ENCODE measurements at places on chromosomes 11 and 22.

DNA sequence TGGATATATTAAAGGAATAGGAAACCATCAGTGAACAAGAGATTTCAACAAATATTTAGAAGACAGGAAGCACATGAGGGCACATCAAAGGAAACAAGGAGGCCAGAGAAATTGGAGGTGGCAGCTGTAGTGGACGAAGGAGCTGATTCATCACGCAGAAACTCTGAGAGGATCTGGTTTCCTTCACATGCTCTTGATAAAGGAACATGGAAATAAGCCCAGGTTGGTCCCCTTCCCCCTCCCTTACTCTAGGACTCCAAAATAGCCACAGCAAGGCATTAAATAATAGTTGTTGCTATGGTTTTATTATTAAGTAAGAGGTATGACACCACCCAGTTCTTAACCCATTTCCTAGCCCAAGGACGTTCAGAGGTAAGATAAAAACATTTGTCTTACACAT is 11.3 kb downstream of the IZUMO1R start:
- DNase-seq: no peak

- DNase-seq: no peak
These were observed 886.4 kb downstream of the BRD1 start for GRCh38 chr22:48941033-48941902.

DNA sequence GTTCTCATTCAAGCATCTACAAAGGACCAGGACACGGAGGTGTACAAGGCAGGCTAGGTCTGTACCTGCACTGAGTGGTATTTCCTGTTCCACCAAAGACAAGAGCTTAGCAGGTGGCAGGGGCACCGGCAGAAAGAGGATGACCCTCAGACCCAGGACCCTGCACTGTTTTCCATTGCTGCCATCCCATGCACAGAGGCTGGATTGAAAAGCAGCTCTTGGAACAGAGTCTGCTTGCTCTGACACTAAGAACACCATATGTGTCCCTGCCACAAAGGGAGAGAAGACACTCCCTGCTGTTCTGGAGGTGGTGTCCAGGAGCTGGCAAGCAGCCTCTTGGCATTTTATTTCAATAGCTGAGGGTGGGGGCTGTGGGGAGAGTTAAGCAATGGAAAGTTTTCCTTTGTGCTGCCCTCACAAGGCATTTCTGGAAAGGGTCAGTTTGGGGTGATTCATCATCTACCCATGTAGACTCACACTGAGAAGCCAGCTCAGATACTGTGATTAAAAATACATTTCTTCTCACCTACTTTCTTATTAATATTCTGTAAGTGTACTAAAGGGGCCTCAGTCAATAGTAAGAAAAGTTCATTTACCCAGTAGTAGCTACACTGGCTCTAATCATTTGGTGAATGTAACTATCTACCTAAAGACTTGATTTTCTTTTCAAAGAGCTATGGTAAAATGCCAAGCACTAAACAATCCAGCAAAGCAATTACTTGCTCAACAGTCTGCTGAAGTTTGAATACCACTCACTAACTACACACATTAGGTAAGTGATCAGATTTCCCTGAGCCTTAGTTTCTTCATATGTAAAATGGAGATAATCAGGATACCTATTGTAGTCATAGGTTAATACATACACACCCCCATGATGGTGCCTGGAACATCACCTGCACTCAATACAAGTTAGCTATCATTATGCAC is 55.2 kb downstream of the SLC1A2 start:
- no peak for DNase-seq

GRCh38 chr11:75380716-75381420 is 18.4 kb upstream of the RPS3 start:
- DNase-seq: peak; percentile 40

- no peak for DNase-seq
These were observed 93.5 kb downstream of the DBX1 start for GRCh38 chr11:20066783-20067156.

GRCh38 chr22:19654338-19654987 is 59.8 kb upstream of the SEPTIN5 start:
- DNase-seq: no peak

- DNase-seq: peak; percentile 77
These were observed 36.6 kb downstream of the ST3GAL4 start for GRCh38 chr11:126391970-126392632.

DNA sequence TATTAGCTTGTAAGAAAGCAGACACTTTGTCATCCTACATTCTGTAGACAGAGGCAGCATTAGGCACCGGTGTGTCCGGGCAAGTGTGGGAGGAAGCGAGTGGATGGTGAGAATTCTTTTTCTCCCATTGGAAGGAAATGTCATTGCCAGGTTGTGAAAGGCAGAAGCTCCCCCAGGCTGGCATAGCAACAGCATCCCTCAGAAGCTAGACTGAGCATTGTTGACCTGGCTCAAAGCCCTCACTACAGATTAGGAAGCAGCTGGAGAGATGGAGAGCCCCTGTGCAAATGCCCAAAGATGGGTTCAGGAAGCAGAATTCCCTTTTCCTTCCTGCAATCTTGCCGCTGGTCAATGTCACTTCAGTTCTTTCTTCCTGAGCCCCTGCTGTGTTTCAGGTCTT is 1299.3 kb downstream of the TBC1D22A start:
- no peak for DNase-seq

DNA sequence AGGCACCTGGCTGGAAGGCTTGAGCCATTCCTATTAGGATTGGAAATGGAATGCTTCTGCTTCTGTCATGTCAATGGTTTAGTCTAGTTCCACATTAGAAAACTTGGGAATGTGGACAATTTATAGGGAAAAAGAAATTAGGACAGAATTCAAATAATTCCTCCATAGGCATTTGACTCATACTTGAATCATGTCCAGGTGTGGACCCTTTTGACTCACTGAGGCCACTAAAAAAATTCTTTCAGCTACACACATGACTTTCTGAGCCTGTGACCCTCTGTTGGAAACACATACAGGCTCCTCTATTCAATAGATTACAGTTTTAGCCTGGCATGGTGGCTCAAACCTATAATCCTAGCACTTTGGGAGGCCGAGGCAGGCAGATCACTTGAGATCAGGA is 100.5 kb downstream of the RASSF10 start:
- no peak for DNase-seq

- no peak for DNase-seq
These were observed 171.7 kb downstream of the INSC start for GRCh38 chr11:15286465-15286864.

DNA sequence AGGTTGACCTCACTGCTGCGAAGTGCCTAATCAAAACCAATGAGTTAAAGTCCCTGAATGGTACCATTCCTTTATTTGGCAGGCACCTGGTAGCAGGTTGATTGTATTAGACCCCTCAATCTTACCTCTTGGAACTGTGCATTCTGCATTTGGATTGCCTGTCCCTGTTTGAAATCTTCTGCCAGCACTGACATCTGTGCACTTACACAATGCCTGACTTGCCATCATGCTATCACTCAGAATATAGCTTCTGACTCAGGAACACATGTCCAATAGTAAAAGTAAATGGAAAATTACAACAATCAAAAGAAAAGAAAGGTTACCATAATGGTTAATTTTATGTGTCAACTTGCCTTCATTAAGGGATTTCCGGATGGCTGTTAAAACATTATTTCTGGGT is 366.0 kb upstream of the PDGFD start:
- no peak for DNase-seq

DNA sequence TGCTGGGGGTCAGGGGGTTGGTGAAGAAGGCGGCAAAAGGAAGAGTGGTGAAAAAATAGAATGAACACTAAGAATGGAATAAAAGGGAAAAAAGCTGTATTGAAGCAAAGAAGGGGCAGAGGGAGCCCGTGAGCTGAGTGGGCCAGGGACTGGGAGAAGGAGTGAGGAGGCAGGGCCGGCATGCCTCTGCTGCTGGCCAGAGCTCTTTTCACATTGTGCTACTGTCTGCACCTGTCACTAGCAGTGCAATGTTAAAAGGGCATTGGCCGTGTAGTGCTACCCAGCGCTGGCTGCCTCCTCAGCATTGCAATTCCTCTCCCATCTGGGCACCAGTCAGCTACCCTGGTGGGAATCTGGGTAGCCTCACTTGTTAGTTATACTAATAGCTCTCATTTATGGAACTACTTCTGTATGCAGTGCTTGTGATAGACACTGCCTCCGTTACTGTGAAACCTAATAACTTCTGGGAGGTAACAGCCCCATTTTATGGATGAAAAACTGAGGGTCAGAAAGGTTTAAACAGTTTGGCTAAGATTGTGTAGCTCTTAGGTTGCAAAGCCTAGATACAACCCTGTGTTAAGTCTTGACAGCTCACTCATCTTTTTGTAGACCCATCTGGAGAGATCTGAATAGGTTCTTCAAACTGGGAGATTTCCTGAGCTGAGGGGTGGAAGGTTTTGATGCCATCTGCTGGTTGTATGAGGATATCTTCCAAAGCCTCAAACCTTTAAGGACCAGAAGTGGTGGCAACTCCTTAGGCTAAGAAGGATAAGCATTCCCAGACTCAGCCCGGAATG is 8.5 kb downstream of the YPEL4 start:
- peak; percentile 76 for DNase-seq

GRCh38 chr22:41762980-41763779 is 37.3 kb upstream of the CCDC134 start:
- DNase-seq: peak; percentile 45

GRCh38 chr11:77411137-77411707 is 62.7 kb downstream of the PAK1 start:
- DNase-seq: peak; percentile 57

DNA sequence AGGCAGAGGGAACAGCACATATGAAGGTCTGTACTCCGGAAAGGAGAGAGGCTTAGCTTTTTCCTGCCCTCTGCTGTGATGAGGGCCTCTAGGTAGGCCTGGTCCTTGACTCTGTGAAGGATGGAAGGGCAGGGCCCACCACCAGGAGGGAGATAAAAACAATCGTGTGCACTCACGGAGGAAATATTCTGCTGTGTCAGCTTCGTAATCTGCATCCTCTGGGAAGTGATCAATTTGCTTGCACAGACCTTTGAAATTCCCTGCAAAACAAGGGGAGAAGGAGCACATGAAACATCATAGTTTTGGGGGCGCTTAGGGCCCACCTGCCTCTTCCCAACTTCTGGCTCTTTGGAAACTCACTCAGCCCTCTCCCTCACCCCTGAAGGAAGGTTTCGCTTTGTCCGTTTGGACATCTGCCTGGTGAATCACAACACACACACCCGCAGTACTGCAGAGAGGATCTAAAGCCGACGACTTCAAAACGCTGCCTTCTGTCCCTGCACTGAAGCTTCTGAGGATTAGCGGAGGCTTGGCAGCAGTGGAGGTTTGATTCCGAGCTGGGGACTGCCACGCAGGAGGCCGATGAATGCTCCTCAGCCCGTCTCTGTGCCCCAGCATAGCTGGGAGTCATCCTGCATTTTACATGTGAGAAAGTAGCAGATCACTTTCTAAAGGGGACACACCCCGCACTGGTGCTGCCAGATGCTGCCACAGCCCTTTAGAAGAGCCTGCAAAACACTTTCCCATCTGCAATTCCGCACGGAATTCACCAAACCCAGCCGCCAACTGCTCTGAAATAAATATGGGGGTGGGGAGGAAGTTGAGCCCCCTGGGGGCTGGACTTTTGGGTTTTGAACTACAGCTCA is 58.6 kb upstream of the EIF3D start:
- DNase-seq: no peak

GRCh38 chr11:67273260-67273990 is 7.2 kb downstream of the GRK2 start:
- no peak for DNase-seq

DNA sequence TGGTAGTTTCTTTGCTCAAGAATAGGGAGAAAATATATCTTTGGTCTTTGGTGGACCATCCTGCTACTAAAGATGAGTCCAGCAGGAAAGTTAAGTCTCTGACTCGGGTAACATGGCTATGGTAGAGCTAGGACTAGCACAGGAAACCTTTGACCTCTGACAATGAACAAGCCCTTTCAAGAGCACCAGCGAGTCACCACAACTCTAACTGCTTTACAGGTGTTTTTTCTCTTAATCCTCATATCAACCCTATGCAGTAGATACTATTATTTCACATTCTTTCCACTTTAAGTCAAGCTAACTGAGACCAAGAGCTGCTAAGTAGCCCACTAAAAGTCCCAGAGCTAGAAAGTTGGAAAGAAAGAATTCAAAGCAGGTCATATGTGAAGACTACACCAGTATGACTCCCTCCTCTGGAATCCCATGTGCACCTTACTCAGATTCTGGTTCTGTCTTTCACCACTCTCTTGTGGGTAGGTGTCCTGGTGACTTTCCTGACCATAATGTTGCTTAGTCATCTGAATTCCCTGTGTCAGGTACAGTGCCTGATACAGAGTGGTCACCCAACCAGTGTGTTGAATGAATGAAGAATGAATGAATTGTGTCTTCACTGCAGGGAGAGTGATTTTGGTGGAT is 53.8 kb upstream of the ME3 start:
- DNase-seq: no peak

DNA sequence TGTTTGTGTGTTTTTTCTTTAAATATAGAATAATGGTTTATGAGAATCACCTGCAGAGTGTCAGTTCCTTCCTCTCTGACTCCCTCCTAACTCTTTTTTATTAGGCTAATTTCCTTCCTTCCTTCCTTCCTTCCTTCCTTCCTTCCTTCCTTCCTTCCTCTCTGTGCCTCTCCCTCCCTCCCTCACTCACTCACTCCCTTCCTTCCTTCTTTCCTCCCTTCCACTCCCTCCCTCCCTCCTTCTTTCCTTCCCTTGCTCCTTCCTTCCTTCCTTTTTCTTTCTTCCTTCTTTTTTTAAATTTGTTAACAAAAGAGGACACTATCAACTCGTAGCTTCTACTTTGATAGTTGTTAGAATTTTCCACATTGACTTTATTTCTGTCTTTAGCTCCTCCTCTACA is 152.3 kb upstream of the SEZ6L start:
- no peak for DNase-seq

GRCh38 chr11:133595998-133596590 is 63.8 kb upstream of the OPCML start:
- no peak for DNase-seq

- no peak for DNase-seq
These were observed 35.2 kb upstream of the TFIP11 start for GRCh38 chr22:26547426-26547825.

DNA sequence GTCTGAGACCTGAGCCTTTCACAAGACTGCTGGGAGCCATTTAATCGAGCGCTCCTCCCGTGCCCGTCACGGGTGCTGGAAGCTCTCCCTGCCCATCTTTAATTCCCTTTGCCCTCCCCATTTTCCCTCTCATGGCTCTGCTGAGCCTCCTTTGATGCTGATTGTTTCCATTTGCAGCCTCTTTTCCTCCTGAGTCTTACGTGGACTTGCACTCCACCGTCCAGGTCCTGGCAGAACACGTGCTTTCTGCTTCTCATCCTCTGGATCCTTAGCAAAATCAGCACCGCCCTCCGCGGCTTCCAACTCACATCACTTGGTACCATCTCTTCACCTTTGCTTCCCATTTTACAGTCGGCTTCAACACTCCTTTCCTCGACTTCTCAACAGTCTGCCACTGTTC is 7.3 kb downstream of the IFT27 start:
- no peak for DNase-seq

GRCh38 chr11:72069787-72070251 is 10.5 kb downstream of the NUMA1 start:
- no peak for DNase-seq

- peak; percentile 54 for DNase-seq
These were observed 38.2 kb upstream of the WEE1 start for GRCh38 chr11:9535189-9535781.

- no peak for DNase-seq
These were observed 2.1 kb downstream of the SLC35E4 start for GRCh38 chr22:30637701-30638114.

Measured in Kasumi-1 (cell line).